Liver (tissue), 10 donors: ENCODE measurements at places on chromosomes 3 and 15.

DNA sequence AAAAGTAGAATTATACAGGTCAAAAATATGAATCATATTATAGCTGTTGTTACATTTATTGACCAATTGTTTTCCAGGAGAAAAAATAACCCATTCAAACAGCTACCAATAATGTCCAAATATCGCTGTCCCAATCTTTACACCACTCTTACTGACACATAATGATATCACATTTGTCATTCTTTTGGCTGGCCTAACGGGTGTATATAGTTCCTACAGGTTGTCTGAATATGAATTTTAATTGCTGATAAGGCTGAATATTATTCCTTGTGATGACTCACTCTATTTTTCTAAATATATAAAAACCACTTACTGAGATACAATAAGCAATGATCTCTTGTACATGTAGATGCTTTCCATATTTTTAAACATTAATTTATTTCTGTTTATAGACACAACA is 76.4 kb downstream of the FSIP1 start:
- no peaks in the 10 kb centered on the region for H3K4me1 ChIP-seq
- DNase-seq = no peak
- no peak overlapping the region for H3K27ac ChIP-seq
- H3K27me3 ChIP-seq = no peaks in the 10 kb centered on the region

- no peaks in the 10 kb centered on the region for H3K36me3 ChIP-seq
- H3K27ac ChIP-seq = no peak overlapping the region
- no peaks in the 10 kb centered on the region for H3K27me3 ChIP-seq
- DNase-seq = no peak
Observed at GRCh38 chr3:28751864-28752263, 403.2 kb upstream of the AZI2 start.

- no peak overlapping the region for H3K27ac ChIP-seq
- DNase-seq = no peak
- H3K36me3 ChIP-seq = no peaks in the 10 kb centered on the region
- peaks cover 4% of the 10 kb centered on the region for H3K4me1 ChIP-seq
Observed at GRCh38 chr15:62141643-62142588, 23.2 kb downstream of the C2CD4B start.

DNA sequence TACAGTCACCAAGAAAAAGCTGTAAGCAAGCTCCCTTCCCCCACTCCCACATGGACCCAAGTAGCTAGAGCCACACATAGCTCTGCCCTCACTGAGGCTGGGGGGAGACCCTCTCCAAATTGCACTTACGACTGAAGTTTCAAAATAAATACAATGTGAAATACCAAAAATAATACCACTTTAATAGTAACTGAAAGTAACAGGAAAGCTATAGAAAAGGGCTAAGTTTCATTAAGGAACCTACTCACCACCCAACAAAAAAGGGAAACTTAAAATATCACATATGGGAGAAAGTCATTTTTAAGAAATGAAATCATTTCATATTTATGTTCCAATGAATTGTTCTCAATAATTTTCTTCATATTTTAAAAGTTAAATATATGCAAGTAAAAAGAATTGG is 130.4 kb upstream of the UBE2E2 start:
- H3K27ac ChIP-seq = no peak overlapping the region
- no peaks in the 10 kb centered on the region for H3K4me1 ChIP-seq
- no peaks in the 10 kb centered on the region for H3K27me3 ChIP-seq
- H3K4me3 ChIP-seq = no peak overlapping the region

GRCh38 chr3:101200461-101200860 is 119.9 kb downstream of the IMPG2 start:
- DNase-seq = no peak
- H3K36me3 ChIP-seq = no peaks in the 10 kb centered on the region

DNA sequence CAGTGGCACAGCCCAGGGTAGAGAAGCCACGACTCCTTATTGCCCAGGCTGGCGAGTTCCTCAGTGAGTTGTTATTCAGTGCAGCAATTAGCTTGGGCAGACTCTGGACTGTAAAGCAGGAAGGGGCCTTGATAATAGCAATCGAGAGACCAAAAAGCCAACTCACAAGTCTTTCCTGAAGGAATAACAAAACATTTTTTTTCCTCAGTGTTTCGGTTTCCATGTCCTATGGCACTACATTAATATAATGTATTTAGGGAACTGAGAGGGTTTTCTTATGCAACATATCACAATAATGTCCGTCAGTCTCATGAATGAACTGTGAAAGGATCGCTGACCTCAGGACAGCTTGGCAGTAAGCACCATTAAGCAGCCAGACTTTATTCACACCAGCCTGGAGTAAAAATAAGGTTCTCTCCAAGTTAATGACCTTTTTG is 248.9 kb upstream of the TBL1XR1 start:
- no peak overlapping the region for H3K4me3 ChIP-seq
- no peak for DNase-seq
- no peaks in the 10 kb centered on the region for H3K36me3 ChIP-seq
- H3K4me1 ChIP-seq = no peaks in the 10 kb centered on the region
- no peaks in the 10 kb centered on the region for H3K27me3 ChIP-seq

- no peak overlapping the region for H3K27ac ChIP-seq
- no peaks in the 10 kb centered on the region for H3K36me3 ChIP-seq
- no peaks in the 10 kb centered on the region for H3K4me1 ChIP-seq
- H3K4me3 ChIP-seq = no peak overlapping the region
Observed at GRCh38 chr3:53375019-53375418, 27.7 kb upstream of the DCP1A start.

- H3K4me1 ChIP-seq = peaks cover 10% of the 10 kb centered on the region
- DNase-seq = no peak
- H3K36me3 ChIP-seq = no peaks in the 10 kb centered on the region
Observed at GRCh38 chr3:55402886-55403609, 84.1 kb downstream of the WNT5A start.
